Regular cardiac myocyte (primary cell): ENCODE measurements at places on chromosomes 3 and 15. TPM values are rescaled to one million over a fixed set of nuclear protein-coding genes. Genes with fewer than 3 reads are reported as not detected.

Gene MOBP
- total RNA-seq: under 0.01 TPM in 1 of 2 replicates, not detected in the other

Gene GOLGA8M
- 0.19 and 0.56 TPM in 2 replicates for total RNA-seq

Gene LMLN
- total RNA-seq: 8.5 and 8.6 TPM in 2 replicates

Gene SLTM
- total RNA-seq: 47.1 and 65.9 TPM in 2 replicates

Gene MON1A
- 12.7 and 19.2 TPM in 2 replicates for total RNA-seq

Gene GPR87
- total RNA-seq: under 0.01 TPM in 2 replicates

Gene UTS2B
- 0.28 and 0.77 TPM in 2 replicates for total RNA-seq

Gene CYP1A2
- not detected in 2 replicates for total RNA-seq

Gene SPINK8
- not detected in 2 replicates for total RNA-seq

Gene TMEM158
- total RNA-seq: 27.2 and 40.3 TPM in 2 replicates

Gene TGFBR2
- total RNA-seq: 113 and 252 TPM in 2 replicates

Gene PLCB2
- total RNA-seq: under 0.01 and 0.38 TPM in 2 replicates

Gene CMTM8
- 0.38 and 0.56 TPM in 2 replicates for total RNA-seq

Gene LRRC28
- 7.7 and 17.5 TPM in 2 replicates for total RNA-seq

Gene ZNF860
- total RNA-seq: 0.19 and 0.85 TPM in 2 replicates

Gene SLC27A2
- total RNA-seq: under 0.01 and 2.3 TPM in 2 replicates

Gene FETUB
- total RNA-seq: not detected in 2 replicates

Gene GALNT15
- total RNA-seq: 4.0 and 27.1 TPM in 2 replicates

Gene SIDT1
- 0.28 and 0.77 TPM in 2 replicates for total RNA-seq

Gene RNF13
- total RNA-seq: 42.0 and 97.2 TPM in 2 replicates
